Pulmonary artery endothelial cell (primary cell): ENCODE measurements at places on chromosomes 3 and 15.

GRCh38 chr3:87792534-87793336, 266.1 kb downstream of the CGGBP1 start:
- no peak for DNase-seq

DNA sequence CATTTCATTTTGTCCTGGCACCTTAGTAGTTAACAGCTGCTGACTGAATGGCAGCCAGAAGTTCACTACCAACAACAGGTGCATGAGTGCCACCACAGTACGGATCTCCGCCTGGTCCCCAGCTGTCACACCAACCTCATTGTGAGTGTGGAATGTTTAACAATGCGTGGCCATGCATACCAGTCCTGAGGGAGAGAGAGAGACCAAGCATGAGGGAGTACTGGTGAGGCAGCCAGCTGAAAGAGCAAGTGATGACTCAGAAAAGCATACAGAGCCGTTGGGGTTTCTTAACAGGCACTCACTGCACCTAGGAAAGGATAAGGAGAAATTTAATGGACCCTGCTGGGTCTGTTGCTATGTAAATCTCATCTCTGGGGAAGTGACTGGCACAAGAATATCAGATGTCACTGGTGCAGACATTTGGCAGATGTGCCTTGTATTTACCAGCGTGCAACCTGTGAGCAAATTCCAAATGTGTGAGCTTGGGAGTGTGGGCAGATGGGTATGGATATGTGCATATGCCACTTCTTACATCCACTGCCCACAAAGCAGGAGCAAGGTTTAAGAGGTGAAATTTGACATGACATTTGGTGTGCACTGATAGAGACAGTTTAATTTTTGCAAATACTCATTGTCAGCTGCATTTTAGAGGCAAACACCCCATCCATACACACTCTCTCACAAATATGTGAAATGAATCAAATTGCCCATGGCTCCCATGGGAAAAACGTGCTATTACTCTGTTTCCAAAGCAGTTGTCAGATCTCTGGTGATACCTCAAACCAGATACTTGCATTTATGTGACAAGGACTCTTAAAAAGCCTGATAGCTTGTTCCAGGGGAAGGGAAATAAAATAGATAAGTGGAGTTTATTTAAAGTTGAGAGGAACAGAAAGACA, 245.2 kb upstream of the ARPP21 start:
- no peak for DNase-seq

DNA sequence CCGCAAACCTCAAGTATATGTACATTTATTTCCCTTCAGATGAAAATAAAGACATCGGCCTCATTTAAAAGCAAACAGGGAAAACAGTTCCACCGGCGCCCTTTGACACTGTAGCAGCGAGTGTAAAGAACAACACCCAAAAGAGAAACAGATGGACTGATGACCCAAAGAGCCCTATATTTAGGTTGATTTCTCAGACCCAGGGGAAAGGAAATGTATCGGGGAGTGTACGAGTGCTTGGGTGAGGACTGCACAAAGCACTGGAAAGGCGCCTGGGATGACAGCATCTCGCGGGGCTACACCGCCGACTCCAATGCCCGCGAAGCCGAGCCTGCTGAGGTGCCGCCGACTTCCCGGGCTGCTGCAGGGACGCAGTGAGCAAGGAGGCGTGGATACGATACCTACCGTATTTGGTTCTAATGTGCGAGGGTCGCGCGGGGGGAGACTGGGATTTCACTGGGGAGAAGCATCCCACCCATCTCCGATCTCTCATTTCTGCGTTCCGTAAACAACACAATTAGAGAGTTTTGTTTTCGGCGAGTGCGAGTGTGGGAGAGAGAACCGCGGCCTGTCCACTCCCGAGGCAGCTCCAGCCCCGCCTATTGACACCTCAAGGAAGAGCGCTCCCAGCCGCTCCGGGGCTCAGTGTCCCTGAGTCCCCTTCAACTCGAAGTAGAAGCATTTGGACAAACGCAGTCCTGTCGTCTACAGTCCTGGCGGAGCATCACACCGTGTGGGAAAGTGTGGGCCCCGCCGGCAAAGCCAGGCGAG, 2.0 kb downstream of the MECOM start:
- DNase-seq = no peak

DNA sequence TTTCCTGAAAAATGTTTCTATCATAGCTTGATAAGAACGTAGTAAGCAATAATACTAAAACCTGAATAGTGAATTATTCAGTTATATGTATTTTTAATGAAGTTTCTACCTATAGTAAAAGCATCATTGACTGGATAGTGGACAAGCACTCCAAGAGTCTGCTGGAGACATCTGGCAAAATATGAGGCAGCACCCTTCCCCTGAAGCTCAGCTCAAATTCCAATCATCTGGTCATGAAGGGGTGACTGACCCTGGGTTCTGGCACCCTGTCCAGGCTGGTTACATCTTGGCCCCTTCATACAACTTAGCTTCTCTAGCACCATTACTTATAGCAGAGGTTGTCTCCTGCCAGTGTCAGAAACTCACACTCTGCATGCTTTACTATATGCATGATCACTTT, 455.4 kb downstream of the RAP2B start:
- no peak for DNase-seq

DNA sequence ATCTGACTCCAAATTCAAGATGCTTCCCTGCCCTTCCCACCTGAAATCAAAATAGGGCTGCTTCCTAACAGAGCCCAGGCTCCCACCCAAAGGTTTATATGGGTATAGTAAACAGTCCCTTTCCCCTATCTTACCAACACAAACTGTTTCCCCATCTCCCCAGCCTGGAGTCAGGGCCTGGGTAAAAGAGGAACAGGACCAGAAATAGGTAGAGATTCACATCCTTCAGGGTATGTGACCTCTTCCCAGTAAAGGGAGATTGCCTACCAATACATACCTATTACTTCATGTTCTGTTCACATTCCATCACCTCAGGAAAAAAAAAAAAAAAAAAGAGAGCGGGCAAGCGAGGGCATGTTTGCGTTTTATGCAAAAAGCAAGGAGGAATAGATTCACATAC, 9.7 kb upstream of the SHF start:
- no peak for DNase-seq

DNA sequence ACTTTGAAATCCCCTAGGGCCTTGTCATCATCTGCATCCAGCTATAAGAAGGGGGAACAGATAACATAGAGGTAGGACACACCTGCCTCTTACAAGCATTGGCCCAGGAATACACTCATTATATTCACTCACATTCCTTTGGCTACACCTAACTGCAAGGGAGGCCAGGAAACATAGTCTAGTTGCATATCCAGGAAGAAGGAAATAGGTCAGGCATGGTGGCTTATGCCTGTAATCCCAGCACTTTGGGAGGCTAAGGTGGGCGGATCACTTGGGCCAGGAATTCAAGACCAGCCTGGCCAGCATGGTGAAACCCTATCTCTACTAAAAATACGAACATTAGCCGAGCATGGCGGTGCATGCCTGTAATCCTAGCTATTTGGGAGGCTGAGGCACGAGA, 48.8 kb downstream of the GTPBP8 start:
- DNase-seq = no peak

GRCh38 chr3:37492468-37492867, 318.1 kb upstream of the LRRFIP2 start:
- no peak for DNase-seq

- no peak for DNase-seq
Measured at GRCh38 chr15:25177955-25178801, 223.4 kb downstream of the SNRPN start.

GRCh38 chr15:32125595-32125994, 95.3 kb downstream of the CHRNA7 start:
- DNase-seq = no peak

DNA sequence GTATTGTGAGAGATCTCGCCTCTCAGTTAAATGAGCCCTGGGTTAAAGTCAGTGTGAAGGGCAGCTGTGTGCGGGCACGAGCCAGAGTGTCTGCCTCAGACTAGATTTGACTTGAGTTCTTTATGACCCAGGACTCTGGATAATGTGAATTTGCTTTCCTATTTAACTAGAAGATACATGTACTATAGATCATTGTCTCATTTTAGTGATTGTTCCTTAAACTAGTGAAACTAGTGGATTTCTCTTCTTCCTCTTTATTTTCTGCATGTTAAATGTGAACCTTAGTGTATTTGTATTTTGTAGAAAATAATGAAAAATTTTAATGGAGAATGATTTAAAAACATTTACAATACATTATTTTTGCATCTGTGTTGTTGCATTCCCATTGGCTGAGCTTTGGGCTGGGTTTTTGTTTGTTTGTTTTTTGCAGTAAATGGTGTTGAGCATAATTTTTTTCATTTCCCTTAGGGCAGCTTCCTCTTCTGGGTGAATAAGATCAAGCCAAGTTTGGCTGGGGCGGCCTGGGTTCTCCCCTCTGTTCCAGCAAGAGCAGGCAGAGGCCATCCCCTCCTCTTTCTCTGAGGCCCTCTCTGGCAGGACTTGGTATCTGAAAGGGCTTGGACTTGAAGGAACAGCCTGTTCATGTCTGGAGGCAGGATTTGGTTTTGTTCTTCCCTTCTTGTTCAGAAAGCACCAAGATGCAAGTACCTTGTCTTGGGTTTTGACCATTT, 15.0 kb downstream of the GCSAM start:
- DNase-seq = no peak

DNA sequence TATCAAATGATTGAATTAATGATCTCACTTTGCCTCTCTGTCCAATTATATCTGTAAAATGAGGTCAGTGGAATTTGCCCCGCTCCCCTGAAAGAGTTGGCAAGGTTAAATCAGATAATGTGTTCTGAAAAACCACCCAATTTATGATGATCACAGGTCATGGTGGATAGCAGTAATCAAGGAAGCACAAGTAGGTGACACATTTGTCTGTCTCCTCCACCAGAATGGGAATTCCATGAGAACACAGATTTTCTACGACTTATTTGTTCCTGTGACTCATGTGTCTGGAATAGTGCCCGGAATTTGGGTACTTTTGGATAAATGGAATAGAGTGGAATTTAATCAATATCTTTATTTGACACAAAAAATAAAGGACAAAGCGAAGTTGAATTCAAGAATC, 220.9 kb upstream of the SUCLG2 start:
- DNase-seq = no peak
